NCI-H1436 treated with DMSO at 0.1 percent for 48 hours (cell line): ENCODE measurements at places on chromosomes 6 and 20.

DNA sequence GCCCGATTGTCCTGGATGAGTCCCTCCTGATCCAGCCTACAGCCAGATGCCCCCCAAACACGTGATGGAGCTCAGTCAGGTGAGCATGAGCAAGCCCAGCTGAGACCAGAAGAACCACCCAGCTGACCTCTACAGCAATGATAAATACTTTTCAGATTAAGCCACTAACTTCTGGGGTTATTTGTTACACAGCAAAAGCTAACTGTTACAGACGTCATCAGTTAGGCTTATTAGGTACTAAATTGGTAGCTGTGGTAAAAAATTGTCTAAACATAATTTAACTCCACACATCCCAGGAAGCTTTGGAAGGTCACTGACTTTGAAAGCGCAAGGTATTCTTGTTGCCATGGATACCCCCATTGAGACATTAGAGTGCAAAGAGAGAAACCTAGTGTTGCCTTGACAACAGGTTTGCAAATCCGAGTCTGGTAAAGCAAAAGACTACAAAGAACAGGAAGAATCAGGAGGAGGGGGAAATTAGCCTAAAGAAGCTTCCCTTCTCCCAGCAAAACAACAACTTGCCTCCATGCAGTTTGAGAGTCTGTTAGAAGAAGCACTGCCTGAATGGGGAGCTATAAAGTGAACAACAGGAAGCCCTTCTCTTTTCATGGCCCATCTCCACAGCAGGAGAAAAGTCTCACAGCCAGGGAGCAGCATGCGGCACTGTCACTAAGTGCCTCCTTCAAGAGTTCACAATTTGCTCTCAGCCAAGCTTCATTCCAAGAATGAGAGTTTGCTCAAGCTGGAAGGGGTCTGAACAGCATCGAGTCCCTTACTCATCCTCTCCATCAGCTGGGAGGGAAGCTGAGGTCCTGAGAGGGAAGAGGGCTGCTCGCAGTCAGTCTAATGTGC, 41.7 kb upstream of the ZNF831 start:
- DNase-seq, result no peak

- no peak for DNase-seq
Observed at GRCh38 chr6:109824105-109824504, 133.0 kb downstream of the FIG4 start.

DNA sequence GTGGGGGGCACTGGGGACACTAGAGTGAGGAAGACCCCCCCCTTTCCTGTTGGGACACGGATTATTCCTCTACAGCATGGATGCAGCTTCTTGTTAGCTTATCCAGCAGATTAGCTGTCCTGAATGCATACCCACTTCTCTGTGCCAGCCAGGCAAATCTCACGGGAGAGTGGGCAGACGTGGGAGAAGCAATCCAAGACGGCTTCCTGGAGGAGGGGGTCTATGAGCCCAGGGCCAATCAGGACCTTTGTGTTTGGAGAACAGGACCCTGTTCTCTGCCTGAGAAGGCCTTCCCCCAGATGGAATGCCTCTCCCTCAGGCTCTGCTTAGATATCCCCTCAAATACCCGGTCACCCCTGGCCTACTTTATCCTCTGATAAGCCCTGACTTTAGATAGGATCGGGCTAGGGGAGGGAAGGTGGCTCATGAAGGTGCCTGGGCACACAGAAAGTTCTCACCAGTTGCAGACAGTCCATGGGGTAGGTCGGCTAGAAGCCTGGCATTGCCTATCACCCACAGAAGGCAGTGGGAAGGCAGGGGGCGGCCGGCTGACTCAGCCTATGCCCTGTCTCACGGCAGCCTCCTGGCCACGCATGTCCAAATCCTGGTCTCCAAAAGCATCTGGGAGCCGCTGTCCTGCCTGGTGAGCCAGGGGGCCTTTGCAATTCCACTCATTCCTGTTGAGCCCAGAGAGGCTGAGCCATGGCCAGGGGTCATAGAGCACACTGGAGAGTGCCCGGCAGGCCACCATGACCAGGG, 34.7 kb downstream of the SUN5 start:
- DNase-seq, result no peak

- DNase-seq, result no peak
Observed at GRCh38 chr6:106180208-106180607, 94.1 kb downstream of the PRDM1 start.

- no peak for DNase-seq
Observed at GRCh38 chr6:148760568-148761526, 14.0 kb downstream of the UST start.

GRCh38 chr6:84871925-84872324, 107.5 kb upstream of the TBX18 start:
- DNase-seq, result no peak

DNA sequence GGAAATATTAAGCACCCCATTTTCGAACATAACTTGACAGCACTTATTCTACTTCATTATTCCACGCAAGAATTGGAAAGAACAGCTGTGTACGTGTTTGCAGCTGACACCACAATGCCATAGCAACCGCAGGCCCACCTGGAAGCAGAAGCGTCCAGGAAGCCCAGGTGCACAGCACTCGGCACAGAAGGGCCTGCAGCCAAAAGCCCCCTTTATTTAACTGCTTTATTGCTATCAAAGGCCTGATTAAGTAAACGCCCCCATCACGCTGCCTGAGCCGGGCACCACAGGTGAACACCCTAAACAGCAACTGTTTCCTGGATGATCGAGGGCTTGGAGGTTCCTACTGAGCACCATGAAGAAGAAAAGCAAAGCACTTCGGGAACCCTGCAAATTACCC, 6.3 kb downstream of the TAF4 start:
- no peak for DNase-seq

DNA sequence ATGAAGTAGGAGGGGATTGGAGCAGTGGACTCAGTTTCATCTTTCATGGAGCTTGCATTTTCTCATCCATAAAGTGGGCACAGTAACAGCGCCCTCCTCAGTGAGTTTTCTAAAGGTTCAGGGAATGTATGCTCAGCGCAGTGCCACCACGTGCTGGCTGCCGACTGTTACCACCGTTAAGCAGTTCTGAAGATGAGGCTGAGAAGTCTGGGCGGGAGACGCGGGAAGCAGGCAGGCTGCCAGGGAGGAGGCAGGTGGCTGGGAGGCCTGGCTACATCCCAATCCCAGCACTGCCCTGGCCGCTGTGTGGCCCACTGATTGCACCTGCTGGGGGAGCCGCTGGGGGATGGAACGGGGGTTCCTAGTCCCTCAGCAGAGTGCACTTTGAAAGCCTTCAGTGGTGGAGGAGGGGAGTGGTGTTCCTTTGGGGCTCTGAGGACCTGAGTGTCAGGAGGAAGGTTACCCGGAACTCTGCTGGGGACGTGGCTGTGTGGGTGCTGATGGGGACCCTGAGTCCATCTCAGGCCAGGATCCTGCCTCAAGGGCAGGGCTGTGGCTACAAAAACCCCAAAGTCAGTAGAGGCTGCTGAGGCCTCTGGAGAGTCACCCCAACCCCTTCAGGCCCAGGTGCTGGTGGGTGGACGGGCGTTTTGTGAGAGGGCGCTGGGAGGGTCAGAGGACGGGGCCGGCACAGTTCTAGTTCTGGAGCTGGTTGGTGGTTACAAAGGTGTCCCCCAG, 28.0 kb upstream of the PHACTR3 start:
- DNase-seq, result no peak

GRCh38 chr6:149461670-149462069, 23.1 kb downstream of the ZC3H12D start:
- no peak for DNase-seq

DNA sequence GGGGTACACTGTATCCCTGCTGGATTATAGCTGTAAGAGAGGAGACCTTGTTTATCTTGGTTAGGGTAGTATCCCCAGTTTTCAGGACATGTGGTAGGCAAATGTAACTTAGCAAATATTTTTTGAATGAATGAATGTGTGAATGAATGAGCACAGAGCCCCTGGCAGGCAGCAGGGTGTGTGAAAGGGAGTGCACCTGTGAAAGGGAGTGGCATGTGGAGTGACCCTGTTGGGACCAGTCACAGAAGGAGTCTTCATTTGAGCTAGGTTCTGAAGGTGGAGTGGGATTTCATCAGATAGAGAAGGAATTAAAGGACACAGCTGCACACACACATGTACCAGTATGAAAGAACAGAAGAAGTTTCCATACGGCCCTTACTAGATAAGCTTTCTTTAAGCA, 4.9 kb downstream of the SMAP1 start:
- DNase-seq, result no peak

DNA sequence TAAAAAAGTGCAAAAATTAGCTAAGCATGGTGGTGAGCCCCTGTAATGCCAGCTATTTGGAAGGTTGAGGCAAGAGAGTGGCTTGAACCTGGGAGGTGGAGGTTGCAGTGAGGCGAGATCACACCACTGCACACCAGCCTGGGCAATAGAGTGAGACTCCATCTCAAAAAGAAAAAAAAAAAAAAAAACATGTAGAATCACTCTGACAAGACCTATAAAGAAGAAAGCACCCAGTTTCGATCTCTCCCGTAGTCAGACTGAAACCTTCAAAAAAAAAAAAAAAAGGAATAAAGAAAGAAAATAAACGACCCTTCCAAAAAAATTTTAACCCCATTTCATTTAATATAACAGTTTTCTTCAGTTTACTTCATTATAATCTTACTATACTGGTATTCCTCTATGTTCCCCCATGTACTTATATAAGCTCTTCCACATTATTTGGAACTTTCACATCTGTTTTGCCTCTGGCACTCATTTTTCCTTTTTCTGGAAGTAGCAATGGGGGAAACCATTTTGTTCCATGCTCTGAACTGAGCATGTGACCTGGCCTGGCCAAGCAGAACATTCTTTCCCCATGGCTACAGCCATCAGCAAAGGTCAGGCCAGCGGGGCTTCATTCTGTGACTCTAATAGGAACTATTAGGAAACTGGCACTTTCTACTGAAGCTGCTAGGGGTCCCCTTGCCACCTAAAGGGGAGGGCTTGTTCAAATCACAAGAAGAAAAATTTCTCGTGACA, 9.6 kb downstream of the SLC18B1 start:
- no peak for DNase-seq

GRCh38 chr20:4870906-4871305, 130.4 kb downstream of the SLC23A2 start:
- no peak for DNase-seq

- no peak for DNase-seq
Observed at GRCh38 chr20:23371496-23371895, 9.5 kb downstream of the GZF1 start.

DNA sequence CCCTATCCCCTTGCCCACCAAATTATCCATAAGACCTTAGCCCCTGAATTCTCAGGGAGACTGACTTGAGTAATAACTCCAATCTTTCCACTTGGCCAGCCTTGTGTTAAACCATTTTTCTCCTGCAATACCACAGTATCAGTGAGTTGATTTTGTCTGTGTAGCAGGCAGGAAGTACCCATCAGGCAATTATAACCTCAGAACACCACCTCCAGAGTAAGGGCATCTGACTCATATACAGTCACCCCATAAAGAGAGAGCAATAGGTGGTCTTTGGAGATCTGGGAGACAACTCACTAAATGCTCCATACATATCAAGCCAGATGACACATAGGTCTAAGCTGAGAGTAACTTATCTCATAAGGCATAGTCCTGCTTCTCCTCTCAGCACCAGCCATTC, 83.7 kb downstream of the FILIP1 start:
- no peak for DNase-seq

- no peak for DNase-seq
Observed at GRCh38 chr6:125834348-125834747, 43.6 kb downstream of the NCOA7 start.

DNA sequence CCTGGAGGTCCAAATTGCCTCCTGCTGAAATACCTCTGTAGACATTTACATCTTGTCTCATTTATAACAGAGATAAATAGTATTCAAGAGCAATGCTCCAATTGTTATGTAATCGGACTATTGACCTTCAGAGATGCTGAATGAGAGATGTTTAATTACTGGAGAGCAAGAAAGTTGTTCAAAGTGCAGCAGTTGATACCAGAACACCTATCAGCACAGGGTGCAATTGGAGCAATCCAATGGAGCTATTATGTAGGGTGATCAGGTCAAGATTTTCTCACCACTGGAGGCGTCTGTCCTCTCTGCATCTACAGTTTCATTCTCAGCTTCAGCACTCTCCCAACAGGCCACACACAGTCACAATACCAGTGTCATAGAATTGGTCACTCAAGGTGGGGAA, 19.5 kb upstream of the TMX4 start:
- DNase-seq, result no peak

DNA sequence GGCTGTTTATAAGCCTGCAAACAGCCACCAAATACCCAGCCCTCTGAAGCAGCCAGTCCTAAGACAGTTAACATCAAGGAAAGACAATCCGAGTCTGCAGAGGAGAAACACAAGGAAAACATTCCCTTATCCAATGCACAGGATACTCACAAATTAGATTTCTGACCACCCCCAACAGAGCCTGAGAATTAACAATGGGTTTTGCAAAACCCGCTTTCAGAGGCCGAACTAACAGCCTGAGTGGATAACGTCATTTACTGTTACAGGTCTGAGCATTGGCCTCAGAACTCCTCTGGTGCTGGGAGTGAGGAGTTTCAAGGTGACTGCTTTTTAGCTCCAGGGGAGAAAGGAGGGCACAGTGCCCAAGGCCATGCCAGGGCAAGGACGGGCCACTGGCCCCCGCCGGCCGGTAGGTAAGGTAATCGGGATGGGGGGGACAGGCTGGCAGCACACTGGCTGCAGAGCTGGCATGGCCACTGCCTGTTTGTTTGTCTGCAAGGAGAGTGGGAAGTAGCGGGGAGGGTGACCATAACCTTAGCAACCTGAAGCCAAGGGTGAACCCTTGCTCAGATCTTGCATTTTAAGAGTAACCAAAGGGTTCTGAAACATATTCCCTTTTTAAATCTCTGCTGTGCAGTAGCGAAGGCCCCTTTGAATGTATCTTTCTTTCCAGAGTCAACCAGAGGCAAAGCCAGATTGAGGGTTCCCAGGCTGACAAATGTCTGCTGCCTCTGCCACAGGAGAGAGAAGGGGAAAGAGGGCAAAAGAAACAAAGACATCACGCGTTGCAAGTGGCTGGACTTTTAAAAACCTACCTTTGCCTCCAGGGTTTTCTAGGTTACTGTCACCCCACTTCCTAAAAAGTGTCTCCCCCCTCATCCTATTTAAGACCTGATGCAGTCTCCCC, 3.9 kb downstream of the ZMYND8 start:
- no peak for DNase-seq
